ENCODE measurements at places on chromosomes 13 and 19. TPM values are rescaled to one million over a fixed set of nuclear protein-coding genes. Genes with fewer than 3 reads are reported as not detected.

Gene ACP7
- not detected for total RNA-seq

Gene IL4I1
- 0.45 TPM for total RNA-seq

Gene PLPPR3
- total RNA-seq, result not detected

Gene CLEC17A
- total RNA-seq, result not detected

Gene MIR17HG
- total RNA-seq, result 13.2 TPM

Gene SULT2B1
- total RNA-seq, result not detected

All from stomach (tissue), 19 donors.